ENCODE measurements at places on chromosomes 11 and 22.

DNA sequence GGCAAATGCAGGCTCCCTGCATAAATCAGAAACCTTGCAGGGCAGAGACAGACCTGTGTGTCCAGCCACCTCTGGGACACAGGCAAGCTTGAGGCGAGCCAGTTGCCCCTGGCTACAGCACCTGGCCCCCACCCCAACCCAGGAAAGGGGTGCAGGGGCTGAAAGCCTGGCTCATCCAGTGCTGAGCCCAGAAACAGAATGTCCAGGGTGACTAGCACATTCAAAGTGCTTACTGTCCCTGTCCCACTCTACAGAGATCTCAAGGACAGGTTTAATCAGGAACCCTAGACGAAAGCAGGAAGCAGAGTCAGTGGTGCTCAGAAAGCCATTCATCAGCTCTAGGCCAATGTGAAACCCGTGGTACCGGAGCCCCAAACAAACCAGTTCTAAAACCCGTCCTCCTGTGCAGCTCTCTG is 31.9 kb downstream of the PLEKHA7 start:
- DNase-seq, result no peak

- no peak for DNase-seq
Measured at GRCh38 chr22:20192972-20193760, 42.3 kb upstream of the CCDC188 start.

GRCh38 chr11:2661173-2662023 is 38.4 kb downstream of the KCNQ1OT1 start:
- no peak for DNase-seq

- DNase-seq, result no peak
Measured at GRCh38 chr11:24421766-24422165, 75.1 kb upstream of the LUZP2 start.

GRCh38 chr11:34268906-34269430 is 88.8 kb downstream of the ABTB2 start:
- no peak for DNase-seq

DNA sequence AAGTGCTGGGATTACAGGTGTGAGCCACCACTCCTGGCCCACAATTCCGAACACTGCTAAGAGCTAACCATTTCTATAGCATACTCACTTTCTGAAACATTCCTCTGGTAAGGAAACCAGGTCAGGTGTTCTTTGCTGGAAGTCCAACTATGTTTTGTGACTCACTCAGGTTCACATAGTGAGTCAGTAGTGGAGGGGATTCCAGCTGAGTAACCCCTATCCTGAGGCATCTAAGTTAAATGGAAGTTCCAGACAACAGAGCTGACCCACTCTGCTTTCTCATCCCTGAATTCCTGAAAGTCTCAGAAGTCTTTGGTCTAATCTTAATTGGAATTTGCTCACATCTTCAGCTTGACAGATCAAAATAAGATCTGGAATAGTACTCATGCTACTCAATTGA is 3.0 kb upstream of the CHRNA10 start:
- no peak for DNase-seq

- no peak for DNase-seq
Measured at GRCh38 chr11:29751618-29752017, 265.2 kb downstream of the KCNA4 start.

GRCh38 chr22:46326066-46326680 is 9.3 kb upstream of the TRMU start:
- DNase-seq, result no peak

Data from central memory CD8-positive, alpha-beta T cell (primary cell).